ENCODE measurements at places on chromosomes 11 and 22.
A peak's percentile ranks its signal among the peaks of the same experiment; 100 is the strongest.

DNA sequence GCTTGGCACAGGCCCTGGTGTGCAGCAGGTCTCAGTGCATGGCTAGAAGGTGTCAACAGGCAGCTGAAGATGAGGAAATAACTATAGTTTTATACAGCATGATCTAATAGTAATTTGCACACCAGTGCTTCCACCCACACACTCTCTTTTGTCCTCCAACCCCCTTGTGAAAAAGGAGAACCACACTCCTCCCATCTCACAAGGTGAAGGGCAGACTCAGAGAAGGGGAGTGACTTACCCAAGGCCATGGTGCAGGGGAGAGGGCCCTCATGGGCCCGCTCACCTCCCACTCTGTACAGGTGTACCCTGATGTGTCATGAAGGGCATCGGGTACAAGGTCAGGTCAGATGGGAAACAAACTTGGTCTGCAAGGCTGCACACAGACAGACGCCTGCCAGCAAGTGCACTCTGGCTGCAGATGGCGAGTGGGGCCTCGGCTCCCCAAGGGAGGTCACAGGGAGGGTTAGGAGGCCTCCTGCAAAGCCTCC lies 53.4 kb downstream of the DGCR2 start:
- no peak for DNase-seq

GRCh38 chr22:26406118-26406517 lies 22.9 kb upstream of the ASPHD2 start:
- DNase-seq = no peak

DNA sequence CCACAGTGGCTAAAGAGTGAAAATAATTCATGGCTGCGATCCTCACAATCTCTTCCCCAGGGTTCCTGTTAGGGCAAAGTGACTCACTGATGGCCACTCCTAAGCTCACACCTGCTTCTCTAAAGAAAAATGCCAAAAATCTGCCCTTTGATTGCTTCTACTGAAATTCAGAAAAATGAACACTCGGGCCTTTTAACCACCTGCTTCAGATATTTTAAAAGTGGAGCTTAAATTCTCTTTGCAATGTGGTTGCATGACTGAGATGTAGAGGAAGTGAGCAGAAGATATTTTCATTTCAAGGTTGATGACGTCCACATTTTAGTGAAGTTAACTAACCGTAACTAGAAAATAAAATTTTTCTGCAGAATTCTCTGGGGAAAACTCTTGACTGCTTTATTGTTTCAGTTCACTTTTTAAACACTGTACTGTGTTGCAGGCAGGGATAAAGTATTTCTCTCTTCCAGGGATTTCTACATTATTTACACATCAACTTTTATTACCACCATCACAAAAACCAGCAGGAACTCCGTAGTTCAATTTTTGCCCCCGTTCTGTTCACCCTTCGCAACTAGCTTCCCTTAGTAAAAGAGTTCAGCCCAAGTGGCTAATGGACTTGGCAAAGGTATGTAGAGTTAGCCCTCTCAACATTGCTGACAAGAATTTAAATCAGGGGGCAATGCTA lies 8.5 kb downstream of the RAB30 start:
- no peak for DNase-seq

- no peak for DNase-seq
Observed at GRCh38 chr11:12061851-12062560, 48.4 kb upstream of the MICAL2 start.

GRCh38 chr11:126113012-126113411 lies 50.3 kb upstream of the CDON start:
- DNase-seq = no peak

GRCh38 chr11:32255841-32256240 lies 165.0 kb downstream of the RCN1 start:
- no peak for DNase-seq

DNA sequence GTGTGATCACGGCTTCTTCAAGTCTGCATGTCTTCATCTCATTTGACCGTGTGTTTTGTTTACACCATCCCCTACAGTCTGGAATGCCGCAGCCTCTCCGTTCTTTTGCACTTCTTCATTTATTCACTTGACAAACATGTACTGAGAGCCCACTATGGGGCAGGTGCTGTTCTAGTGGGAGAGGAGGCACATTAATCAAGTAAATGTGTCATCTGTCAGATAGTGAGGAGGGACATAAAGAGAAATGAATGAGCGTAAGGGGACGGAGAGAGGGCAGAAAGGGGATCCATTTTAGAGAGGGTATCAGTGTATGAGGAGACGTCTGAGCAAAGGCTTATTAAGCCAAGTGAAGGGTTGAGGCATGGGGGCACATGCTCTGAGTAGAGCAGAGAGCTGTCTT lies 54.0 kb upstream of the CECR2 start:
- DNase-seq = no peak

DNA sequence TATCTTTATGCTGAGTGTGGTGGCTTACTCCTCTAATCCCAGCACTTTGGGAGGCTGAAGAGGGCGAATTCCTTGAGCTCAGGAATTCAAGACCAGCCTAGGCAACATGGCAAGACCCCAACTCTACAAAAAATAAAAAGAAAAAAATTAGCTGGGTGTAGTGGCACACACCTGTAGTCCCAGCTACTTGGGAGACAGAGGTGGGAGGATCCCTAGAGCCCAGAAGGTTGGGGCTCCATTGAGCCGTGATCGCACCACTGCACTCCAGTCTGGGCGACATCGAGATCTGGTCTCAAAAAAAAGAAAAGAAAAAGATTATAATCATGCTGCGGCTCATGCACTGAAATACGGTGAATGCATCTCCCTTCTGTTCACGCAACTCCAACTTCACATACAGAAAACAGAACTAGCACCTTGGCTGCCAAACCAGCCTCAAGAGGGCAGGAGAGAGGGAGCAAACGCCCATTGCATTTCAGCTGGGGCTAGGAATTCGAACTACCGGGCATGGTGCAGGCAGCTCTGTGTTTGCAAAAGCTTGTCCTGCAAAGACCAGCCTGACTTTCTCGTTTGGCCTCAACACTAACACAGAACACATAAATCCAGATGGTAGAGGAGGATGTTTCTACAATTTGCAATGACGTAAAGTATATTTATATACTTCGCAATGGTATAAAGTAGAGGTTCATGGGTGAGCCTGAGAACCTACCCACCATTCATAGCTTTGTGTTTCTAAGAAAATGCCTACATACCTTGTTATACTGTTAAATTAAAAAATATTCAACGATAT lies 6.3 kb upstream of the SYNGR1 start:
- peak; percentile 63 for DNase-seq

DNA sequence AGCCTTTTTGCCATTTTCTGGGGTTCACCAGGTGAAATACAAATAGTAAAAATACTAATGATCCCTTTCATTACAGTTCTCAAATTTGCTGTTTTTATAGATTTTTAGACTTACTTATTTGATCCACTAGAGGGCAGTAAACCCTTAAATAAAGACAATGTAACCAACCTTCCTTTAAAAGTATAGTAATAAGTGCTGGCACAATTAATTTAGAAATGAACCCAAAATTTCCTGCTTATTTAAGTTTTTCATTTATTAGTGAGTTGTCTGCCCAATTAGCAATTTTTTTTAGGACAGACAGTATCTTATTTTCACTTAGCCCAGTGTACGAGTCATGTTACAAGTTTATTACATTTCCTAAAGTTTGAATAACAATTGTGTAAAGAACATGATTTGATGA lies 4.7 kb downstream of the DDIAS start:
- DNase-seq = no peak

DNA sequence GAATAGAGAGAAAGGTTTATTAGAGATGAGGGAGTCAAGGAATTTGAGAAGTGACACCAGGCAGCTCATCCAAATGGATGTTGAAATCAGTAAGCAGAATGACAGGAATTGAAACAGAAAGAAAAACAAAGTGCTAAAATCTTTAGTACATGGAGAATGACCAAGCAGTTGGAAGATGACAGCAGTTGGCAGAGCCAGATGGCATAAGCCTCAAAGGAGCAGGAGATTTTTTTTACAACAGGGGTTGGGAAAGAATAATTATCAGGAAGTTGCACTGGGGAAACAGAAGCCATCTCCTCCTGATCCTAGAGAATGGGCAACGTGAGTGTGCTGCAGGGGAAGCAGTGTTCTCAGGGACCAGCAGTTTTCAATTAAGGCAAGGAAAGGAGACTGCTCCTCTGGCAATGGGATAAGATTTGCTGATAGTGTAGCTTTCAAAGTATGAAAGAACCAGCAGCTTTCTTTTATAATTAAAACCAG lies 28.9 kb downstream of the RAB39A start:
- DNase-seq = no peak

DNA sequence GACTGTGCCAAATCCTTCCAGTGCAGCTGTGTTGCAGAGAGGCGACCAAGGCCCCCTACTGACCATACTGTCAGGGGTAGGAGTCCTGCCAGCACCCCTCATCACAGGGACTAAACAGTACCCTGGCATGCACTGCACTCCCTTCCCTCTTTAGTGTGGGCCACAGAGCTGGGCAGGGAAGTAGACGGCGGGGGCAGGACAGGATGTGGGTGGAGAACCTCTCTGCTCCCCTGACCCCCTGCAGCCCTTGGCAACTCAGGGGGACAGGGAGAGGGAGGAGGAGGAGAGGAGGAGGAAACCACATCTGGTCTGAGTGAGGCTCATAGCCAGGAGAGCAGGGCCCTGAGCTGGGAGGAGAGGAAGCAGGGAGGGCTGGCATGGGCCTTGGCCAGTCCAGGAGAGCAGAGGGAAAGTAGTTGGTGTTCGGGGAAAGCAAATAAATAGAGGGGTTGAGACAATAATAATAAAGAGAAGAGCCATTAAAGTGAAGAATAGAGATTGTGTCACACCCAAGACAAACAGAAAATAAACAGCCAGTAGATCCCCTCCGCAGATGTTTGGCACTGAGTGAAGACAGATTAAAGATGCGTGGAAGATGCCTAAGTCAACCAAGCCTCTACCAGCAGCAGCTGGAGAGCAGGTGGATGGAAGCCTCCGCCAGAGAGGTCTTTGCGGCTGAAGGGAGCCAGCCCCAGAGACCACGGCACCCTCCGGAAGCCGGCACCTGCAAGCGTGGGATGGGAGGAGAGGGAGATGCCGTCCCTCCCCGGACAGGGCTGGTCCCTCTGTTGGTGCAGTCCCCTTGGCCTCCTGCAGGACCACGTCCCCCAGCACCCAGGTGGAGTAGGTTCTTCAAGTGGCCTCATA lies 61.5 kb downstream of the RPUSD4 start:
- no peak for DNase-seq

GRCh38 chr11:70568035-70568813 lies 169.9 kb downstream of the CTTN start:
- no peak for DNase-seq

GRCh38 chr11:63769714-63770455 lies 1.3 kb upstream of the ZFTA start:
- no peak for DNase-seq

DNA sequence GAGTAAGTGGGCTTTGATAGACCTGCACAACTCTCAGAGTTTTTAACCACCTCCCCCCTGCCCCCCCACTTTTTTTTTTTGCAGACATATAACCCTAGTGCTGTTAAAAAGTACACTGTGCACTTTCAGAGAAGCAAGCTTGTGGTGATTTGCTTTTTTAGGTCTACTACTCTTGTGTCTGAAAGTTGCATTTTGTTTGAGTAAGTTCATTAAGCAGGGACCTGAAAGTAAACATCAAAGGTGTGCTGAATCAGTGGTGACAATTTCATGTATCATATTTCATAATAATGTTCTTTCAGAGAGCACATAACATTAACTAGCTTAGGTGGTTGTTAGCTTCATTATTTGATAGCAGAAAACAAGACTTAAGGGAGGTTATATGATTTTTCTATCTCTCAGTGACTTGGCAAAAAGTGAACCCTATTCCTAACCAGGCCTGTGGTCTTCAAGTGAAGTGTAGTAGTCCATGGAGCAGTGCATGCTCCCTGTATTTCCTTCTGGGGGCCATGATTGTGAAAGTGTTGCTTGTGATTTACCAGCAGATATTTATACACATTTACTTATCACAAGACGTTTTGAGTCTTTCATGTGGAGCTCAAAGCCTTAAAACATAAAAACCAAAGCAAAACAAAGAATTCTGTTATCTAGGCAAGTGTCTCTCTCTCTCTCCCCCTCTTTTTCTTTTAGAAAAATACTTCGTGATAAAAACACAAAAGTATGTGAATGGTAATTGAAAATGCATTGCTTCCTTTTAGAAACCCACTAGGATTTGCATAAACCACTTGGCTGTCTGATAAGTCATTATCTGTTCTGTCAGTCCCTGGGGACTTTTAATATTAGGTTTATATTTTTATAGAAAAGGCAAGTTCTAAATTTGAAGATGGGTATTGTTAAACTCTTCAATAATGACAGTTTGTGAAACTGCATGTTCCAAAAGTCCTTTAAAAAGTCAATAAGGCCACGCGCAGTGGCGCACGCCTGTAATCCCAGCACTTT lies 7.5 kb upstream of the RAG2 start:
- no peak for DNase-seq

All from activated T-cell treated with anti-CD3 and anti-CD28 coated beads, Interleukin-2, amount 50 U/mL, for 1 hour (primary cell).